Caki2 (cell line): ENCODE measurements at places on chromosomes 2 and 18.

- no peak for DNase-seq
These were observed 272.0 kb downstream of the LNPK start for GRCh38 chr2:175730050-175730449.

GRCh38 chr2:38661306-38661705 lies 4.6 kb upstream of the GALM start:
- DNase-seq: no peak

GRCh38 chr2:28927469-28927868 lies 33.0 kb downstream of the WDR43 start:
- no peak for DNase-seq

GRCh38 chr2:81171447-81171846 lies 866.9 kb upstream of the LRRTM1 start:
- DNase-seq: no peak

DNA sequence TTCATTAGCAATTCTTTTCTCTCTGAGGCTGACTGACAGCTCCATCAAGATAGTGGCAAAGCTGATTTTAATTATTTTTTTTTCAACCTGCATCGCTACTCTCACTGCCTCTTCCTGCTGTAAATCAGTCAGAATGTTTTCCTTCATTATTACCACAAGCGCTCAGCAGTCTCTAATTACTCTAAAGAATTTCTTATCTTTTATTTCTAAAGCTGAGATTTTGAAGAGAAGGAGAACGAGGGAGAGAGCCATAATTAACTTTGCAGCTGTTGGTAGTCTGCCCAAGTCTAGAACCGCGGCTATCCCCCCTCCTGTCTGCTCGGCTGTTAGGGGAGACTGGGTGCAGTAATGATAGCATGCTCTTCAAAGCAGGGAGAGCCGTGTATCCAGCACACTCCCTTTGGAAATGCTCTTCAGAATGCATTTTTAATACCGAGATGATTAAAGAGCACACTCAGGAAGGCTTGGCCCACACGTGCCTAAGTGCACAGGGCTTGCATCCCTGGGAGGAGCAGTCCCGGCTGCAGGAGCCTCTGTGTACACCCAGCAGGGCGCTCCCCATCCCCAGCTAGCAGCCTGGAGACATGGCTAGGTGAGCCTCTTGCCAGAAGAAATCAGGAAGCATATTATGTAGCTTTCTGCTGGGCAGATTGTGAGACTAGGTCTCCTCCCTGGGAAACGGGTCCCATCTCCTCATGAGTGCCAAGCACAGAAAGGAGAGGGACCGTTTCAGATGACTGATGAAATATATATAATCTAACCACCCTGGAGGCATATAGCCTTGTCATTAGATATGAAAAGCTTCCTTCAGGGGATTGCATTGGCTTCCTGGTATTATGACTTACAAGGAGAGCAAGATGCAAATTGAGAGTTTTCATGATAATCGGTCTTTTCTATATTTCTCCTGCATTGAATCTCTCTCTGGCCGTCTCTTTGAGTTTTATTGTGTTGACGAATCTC lies 555.2 kb downstream of the CMPK2 start:
- no peak for DNase-seq
